ENCODE measurements at places on chromosomes 4 and X.

GRCh38 chr4:40745285-40745984 is 4.3 kb upstream of the NSUN7 start:
- no peak for DNase-seq

DNA sequence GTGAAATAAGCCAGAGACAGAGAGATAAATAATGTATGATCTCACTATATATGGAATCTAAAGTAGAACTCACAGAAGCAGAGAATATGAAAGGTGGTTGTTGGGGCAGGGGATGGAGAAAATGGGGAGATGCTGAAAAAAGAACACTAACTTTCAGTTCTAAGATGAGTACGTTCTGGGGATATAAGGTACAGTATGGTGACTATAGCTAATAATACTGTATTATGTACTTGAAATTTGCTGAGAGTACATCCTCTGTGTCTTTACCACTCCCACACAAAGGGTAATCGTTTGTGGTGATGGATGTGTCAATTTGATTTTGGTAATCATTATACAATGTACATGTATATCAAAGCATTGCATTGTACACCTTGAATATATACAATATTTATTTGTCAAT is 6.6 kb downstream of the FBXL5 start:
- no peak for DNase-seq

- DNase-seq: peak; percentile 44
Measured at GRCh38 chr4:8176547-8177399, 18.2 kb upstream of the ABLIM2 start.

GRCh38 chrX:997631-998137 is 214.8 kb downstream of the CRLF2 start:
- no peak for DNase-seq

GRCh38 chrX:69222103-69223090 is 57.1 kb upstream of the PJA1 start:
- DNase-seq: peak; percentile 66

- no peak for DNase-seq
Measured at GRCh38 chr4:53640576-53641453, 49.5 kb upstream of the LNX1 start.

GRCh38 chr4:78651250-78651860 is 99.8 kb downstream of the ANXA3 start:
- DNase-seq: no peak

GRCh38 chr4:142549726-142550463 is 296.2 kb downstream of the INPP4B start:
- no peak for DNase-seq

DNA sequence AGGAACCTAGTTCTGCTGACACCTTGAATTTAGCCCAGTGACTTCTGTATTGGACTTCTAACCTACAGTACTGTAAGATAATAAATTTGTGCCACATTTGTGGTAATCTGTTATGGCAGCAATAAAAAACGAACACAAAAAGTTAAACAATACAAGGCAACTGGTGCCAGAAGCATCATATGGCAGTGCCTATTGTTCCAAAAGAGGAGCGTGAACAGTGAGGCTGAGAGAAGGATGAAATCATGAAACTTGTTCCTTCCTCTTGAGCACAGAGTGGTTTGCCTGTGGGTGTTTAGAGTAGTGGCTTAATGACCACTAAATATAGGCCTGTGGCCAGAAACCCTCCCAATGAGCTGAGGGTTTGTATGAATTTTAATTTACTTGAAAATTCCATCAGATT is 69.7 kb upstream of the PGRMC2 start:
- DNase-seq: no peak

DNA sequence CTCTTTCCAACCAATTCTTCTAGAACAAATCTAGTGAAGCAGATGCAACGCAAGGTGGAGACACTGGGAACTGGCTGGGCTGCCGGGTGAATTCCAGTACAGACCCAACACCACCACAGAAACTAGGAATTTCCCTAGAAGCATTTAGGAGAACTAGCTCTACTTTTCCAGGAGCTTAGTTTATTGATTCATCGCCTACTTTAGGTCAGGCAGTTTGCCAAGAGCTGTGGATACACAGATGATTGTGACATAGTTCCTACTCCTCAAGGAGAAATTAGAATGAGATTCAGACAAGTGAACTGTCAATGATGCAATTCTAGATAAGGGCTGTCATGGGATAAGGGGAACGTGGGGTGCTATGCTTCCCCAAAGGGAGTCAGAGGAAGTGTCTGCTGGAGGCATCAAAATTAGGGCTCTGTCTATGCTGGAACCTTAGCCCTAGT is 350.0 kb downstream of the CAMK2D start:
- DNase-seq: no peak

GRCh38 chr4:56247646-56248045 is 139.6 kb downstream of the AASDH start:
- no peak for DNase-seq

DNA sequence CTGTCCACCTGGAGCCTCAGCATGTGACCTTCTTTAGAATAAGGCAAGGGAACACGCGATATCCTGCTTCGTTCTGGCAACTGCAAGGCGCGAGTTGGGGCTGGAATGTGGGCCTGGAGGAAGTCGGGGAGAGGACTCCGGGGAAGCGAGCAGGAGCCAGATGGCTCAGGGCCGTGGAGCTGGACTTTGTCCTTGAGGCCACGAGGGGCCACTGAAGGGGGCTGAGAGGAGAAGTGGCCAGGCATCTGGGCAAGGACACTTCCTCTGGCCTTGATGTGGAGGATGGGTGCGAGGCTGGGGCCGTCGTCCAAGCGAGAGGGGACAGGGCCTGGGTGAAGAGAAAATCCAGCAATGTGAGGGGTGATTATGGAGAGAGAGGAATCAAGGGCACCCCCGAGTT is 12.2 kb upstream of the DUSP9 start:
- no peak for DNase-seq

- DNase-seq: no peak
Measured at GRCh38 chr4:89277412-89277811, 30.2 kb downstream of the GPRIN3 start.

DNA sequence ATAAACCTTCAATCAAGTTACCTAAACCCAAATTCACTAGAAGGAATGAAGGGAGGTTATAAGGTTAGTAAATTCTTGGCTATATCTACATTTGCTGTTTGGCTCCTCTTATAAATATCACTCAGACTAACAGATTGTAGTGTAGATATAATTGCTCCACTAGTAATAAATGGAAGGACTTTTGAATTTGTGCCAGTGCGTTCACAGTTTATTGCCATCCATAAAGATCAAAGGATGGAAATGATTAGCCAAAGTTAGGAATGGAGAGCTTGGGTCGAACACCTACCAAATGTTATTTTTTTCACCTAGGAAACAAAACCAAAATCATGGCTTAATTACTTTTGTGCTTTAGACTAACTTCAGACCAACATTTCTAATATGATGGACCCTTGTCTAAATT is 9.2 kb downstream of the DTHD1 start:
- DNase-seq: no peak

GRCh38 chrX:47264483-47265173 is 31.8 kb downstream of the USP11 start:
- DNase-seq: no peak

DNA sequence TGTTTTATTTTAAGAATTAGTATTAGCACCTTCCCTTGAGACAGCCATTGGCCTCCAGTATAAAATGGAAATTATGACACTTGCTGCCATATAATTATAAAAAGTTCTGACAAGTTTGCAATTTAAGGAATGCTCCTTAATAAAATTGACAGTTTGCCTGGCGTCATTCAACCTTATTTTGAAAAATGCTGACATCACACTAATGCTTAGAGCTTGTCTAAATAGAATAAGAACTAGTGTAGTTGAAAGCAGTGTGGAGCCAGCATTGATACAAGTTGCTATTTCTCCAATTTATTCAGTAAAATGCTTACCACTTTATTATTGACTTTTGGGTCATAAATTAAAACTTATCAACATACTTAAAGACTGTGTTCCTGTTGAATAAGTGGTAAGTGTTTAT is 54.3 kb upstream of the ARX start:
- no peak for DNase-seq

DNA sequence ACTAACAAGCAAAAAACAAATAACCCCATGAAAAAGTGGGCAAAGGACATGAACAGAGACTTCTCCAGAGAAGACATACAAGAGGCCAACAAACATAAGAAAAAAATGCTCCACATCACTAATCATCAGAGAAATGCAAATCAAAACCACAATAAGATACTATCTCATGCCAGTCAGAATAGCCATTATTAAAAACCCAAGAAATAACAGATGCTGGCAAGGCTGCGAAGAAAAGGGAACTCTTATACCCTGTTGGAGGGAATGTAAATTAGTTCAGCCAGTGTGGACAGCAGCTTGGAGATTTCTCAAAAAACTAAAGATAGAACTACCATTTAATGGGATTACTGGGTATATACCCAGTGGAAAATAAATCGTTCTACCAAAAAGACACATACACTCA is 79.6 kb downstream of the MAPK10 start:
- DNase-seq: no peak

DNA sequence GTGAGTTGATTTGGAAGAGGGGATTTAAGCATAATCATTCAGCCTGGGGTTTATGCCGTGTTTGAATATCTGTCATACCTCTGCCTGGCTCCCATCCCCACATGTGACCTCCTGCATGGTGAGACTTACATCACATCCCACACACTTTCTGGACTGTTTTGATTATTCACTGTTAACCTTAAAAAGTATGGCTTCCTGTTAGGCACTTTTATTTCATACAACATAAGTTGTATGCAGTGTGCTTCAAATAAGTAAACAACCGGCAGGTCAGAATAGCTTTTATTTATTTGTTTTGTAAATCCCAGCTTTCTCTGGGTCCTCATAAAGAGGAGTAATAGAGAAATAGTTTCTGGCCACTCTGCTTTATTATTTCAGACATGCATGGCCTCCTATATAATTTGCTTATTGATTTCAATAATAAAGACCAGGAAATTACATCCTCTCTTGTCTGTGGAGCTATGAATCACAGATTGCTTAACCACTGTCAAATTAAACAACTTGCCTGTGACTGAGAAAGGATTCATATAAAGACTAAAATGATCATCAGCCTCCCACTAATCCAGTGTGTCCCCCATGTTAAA is 376.8 kb upstream of the ZFP42 start:
- no peak for DNase-seq

- no peak for DNase-seq
Measured at GRCh38 chrX:21806691-21807090, 32.7 kb upstream of the MBTPS2 start.

- peak; percentile 24 for DNase-seq
Measured at GRCh38 chr4:184237612-184238011, 19.9 kb upstream of the ENPP6 start.
